ENCODE measurements at places on chromosomes 2 and 18.
A peak's percentile ranks its signal among the peaks of the same experiment; 100 is the strongest.

DNA sequence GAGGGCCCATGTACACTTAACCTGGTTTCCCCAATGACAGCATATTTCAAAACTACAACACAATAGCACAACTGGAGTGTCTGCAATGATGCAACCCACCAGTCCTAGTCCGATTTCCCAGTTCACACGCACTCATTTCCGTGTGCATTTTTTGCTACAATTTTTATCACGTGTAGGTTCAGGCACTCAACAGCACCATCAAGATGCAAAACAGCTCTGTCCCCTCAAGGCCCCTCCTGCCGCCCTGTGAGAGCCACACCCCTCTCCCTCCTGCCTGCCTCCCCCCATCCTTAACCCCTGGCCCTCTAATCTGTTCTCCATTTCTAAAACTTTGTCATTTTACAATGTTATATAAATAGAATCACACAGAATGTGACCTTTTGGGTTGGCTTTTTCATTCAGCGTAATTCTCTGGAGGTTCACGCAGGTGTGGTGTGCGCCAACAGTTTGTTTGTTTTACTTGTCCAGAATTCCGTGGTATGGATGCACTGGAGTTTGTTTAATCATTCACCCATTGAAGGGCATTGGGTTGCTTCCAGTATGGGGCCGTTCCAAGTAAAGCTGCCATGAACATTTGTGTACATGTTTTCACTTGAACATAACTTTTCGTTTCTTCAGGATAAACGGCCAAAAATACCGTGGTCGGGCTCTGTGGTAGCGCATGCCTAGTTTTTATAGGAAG is 8.4 kb downstream of the KCNIP3 start:
- DNase-seq = no peak

DNA sequence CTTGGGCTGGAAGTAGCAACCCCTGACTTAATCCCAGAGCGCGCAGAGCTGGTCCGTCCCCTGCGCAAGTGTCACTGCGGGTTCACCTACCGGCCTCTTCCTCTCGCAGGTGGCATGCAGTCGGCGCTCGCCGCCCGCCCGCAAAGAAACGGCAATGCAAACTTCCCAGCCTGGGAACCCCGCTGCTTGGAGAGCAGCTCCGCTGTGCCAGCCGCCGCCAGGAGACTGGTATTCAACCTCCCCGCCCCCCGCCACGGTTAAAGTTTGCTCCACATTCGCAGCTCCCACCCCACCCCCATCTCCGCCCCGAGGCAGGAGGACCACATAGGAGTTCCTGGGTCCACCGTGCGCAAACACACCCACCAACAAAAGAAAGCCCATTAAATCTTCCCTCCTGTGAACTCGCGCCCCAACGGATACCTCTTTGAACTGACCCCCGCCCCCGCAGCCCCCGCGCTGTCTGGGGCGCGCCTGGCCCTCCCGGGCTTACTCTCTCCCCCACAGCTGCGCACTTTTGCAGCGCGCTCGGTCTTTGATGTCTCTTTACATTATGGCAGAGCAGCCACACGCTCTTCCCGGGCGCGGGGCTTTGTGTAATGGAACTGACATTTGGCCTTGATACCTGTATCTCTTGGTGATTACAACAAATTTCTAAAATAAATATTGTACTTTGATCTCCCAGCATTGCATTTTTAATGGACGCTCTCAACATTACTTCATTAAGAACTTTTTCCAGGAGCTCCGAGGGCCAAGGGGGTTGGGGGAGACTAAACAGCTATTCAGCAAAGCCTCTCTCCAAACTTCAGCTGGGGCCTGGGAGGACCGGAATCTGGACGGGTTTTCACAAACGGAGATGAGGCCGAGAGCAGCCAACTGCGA is 3.1 kb upstream of the SP5 start:
- no peak for DNase-seq

GRCh38 chr2:8424997-8425900 is 256.6 kb upstream of the ID2 start:
- DNase-seq = no peak

DNA sequence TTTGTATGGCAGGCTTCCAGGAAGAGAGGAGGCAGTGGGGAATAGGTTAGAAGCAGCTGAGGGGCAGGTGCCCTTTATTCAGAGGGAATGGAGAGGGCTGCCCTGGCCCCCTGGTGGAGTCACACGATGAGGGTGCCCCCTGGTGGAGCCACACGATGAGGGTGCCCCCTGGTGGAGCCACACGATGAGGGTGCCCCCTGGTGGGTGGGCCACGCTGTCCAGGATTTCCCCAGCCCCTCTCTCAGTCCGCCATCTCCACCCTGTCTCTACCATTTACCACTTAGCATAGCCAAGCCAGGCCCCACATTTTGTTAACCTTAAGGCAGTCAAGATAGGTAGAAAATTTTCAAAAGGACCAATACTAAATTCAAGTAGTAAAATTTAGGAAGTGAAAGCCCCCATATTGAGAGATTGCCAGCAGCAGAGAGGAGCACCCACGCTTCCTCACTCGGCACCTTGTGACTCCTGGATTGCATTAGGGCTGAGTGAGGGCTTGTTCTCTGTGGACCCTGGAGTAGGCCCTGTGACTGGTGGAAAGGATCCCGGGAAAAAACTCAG is 10.4 kb upstream of the FAM228A start:
- DNase-seq = peak; percentile 36

DNA sequence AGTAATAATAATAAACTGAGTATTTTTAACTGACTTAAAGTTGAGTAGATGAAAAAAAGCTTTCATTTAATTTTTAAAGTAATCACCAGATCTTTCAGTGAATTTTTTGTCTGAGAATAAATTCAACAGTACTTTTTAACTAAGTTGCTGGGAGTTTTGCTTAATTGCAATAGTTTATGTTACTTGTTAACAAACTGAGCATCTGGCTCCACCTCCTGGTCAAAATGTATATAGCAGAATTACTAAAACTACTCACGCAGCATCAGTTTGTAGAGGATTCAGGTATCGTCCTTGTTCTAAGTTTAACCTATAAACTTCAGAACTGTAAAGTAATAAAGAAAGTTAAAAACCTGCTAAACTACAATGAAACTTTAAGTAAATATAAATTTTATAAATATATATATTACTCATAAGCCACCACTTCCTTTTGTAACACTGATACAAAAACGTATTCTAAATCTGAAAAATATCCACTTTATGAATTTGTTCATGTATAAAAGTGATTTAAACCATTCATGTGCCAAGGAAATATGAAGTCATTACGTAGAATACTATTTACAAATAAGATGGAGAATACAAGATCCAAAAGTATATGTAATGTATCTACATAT is 21.3 kb downstream of the NOL10 start:
- DNase-seq = peak; percentile 78
